GM12891 (cell line): ENCODE measurements at places on chromosomes 2 and 18.

GRCh38 chr2:230170532-230170931 lies 49.3 kb downstream of the SP110 start:
- DNase-seq = no peak

- DNase-seq = no peak
Observed at GRCh38 chr2:73268830-73269685, 15.2 kb downstream of the FBXO41 start.

DNA sequence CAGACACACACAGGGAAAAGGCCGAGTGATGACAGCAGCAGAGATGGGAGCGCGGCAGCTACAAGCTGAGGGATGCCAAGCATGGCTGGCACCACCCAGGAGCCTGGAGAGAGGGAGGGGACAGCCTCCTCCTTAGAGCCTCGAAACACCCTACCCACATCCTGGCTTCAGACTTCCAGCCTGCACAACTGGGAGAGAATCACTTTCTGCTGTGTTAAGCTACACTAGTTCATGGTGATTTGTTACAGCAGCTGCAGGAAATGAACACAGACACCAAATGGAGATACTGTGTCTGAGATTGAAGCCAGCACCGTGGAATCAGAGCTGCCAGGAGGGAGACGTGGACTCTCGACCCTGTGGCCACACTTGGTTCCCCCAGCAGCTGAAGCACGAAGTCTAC lies 27.5 kb upstream of the FOSL2 start:
- DNase-seq = no peak

GRCh38 chr2:11889101-11889850 lies 142.8 kb downstream of the LPIN1 start:
- DNase-seq = no peak

DNA sequence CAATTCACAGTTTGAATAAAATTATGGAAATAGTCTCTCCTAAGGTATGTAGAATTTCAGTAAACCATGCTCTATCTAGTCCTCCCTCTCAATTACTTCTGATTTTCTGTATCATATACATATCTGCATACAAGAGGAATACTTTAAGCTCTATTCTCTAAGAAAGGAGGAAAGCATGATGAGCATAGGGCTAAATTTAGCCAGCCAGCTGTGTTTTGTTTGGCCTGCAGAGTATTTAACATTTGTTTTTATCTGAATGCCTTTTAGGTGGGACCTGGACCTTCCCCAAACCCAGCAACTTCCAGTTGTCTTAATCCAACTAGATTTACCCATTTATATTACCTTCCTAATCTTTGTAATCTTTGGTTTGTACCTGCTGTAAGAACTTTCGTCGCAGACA lies 42.2 kb upstream of the FAM117B start:
- DNase-seq = no peak

- DNase-seq = no peak
Observed at GRCh38 chr2:11738589-11739436, 7.6 kb upstream of the LPIN1 start.

DNA sequence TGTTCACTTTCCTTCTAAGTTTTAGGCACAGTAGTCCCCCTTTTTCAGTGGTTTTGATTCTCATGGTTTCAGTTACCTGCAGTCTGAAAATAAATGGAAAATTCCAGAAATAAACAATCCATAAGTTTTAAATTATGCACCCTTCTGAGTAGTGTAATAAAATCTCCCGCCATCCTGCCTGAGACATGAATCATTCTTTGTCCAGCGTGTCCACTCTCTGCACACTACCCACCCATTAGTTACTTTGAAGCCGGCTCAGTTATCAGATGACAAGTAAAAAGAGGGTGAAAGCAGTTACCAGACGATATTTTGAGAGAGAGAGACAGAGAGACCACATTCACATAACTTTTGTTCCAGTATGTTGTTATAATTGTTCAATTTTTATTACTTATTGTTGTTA lies 400.5 kb downstream of the TMX3 start:
- DNase-seq = no peak

DNA sequence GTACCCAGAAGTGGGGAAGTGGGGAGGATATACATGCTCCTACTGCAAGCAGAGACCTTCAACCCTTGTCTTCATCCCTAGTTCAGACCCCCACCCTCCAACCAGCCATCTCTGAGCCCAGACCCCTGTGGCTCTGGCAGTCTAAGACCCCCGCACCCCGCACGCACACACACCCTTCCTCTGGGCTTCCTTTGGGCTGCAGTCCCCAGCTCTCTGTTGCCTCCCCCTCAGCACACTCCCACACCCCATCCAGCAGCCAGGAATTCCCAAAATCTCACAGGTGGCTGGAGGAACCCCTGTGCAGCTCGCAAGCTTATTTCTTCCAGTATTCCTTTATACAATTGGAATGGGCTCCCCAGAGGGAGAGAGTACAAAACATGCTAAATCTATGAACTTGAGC lies 13.9 kb upstream of the GYPC start:
- DNase-seq = no peak

GRCh38 chr18:48815581-48816324 lies 135.0 kb downstream of the SMAD7 start:
- DNase-seq = no peak

- no peak for DNase-seq
Observed at GRCh38 chr2:96353032-96353561, 17.5 kb downstream of the NCAPH start.

DNA sequence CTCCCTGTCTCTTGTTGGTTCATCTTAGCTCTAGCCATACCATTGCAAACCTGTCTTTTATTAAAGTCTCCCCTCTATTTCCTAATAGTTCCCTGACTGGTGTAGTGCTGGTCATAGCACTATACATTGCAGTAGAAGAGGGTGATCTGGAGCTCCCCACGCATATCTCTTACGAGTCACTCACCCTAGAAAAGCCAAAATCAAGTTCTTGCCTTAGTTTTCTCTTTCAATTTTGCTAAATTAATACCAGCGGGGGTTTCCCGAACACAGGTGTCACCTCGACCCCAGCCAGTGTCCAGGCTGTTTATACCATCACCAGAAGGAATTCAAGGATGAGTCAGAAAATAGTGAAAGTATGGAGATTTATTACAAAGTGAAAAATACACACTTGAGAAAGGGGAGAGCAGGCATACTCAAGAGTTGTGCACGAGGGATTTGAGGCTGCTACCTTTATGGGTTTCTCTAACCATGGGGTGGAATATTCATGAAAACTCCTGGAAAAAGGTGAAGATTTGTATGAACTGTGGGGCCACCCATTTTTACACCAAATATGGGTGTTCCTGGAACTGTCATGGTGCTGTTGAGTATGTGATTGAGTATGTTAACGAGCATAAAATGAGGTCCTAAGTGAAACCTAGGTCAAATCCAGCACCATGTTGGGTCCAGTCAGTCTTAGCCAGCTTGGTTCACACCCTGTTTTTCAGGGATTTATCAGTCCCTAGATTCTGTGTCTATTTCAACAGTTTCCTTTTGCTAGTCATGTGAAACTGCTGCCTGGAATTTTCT lies 20.2 kb downstream of the PROKR1 start:
- DNase-seq = no peak

- DNase-seq = no peak
Observed at GRCh38 chr18:63986885-63987284, 17.0 kb downstream of the SERPINB8 start.

DNA sequence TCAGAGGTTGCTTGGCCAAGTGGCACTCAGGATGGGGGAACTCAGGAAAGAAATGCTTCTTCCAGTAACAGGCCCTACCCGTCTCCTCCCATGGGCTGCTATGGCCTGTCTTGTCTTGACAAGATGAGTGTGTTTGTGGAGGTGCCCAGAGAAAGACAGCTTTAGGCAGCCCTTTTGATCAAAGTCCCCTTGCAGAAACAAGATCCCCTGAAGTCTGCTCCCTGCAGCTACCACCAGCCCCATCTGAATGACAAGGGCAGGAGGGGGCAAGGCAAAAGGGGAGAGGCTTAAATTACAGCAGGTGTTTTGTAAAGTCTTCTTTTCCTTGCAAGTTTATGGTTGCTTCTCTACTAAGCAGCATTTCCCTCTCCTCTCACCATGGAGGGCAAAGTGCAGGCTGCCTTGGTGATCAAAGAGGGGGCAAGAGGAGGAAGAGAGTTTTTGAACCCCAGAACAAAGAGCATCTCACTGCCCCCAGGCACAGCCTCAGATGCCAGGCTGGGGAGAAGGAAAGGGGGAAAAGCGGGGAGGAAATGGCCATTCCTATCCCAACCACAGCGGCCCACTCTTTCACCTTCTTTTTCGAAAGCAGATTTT lies 6.7 kb downstream of the EVA1A start:
- no peak for DNase-seq

- peak; percentile 65 for DNase-seq
Observed at GRCh38 chr2:10493634-10494281, 45.6 kb upstream of the ODC1 start.

DNA sequence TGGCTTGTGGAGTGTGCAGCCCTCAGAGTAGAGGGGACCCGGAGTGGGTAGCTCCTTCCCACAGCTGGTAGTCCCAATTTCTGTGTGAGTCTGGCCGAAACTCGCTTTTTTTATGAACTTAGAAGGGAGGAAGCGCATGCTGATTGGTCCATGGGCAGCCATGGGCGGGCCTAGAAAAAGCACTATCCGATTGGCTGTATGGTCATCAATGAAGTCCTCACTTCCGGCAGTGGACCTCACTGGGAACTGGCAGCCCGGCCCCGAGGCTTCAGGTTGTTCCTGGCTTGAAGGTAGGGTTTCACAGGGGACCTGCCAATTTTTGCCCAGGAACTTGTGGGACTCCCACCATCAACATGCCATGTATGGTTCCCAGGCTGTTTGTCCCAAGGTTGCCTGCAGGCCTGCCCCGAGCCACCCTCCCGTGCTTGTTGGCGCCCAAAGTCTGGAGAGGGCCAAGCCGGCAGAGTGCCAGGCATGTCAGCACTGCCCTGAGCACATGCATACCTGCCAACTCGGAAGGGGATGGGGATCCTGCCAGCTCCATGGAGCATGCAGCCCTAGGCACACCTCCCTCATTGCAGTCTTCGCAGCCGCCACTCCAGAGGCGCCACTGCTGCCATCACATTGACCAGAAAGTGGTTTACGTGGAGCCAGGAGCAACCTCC lies 98.5 kb downstream of the ATP9B start:
- no peak for DNase-seq

DNA sequence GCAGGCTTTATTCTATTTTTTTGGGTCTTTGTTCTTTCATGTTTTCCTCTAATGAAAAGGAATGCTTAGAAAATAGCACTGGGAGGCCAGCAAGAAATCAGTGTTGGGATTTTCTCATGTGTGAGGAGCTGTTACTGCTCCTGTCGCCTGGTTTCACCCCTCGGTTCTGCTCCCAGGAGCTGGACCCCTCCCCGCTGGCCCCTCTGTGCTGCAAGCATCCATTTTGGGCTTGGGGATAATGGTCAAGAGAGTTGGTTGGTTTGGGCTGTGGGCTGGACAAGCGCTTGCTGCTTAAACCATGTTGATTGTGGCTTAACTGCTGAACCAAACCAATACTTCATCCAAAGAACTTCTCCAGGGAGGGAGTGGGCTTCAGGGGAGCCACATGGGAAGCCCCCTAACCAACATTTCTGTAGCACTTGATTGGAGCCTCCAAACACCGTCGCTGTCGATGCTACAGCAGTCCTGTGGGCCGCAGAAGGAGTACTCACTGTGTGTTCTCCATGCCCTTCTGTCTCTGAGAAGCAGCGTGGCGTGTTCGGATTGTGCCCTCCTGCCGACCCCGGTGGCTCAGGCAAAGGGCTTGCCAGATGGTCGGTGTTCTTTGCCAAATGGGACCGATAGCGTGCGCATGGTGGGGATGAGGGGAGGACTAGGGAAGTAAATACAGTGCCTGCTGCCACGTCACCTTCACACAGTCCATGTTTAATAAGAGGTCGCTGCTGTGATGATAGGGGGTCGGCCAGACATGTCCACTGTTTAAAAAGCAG lies 40.0 kb downstream of the AGAP1 start:
- no peak for DNase-seq

DNA sequence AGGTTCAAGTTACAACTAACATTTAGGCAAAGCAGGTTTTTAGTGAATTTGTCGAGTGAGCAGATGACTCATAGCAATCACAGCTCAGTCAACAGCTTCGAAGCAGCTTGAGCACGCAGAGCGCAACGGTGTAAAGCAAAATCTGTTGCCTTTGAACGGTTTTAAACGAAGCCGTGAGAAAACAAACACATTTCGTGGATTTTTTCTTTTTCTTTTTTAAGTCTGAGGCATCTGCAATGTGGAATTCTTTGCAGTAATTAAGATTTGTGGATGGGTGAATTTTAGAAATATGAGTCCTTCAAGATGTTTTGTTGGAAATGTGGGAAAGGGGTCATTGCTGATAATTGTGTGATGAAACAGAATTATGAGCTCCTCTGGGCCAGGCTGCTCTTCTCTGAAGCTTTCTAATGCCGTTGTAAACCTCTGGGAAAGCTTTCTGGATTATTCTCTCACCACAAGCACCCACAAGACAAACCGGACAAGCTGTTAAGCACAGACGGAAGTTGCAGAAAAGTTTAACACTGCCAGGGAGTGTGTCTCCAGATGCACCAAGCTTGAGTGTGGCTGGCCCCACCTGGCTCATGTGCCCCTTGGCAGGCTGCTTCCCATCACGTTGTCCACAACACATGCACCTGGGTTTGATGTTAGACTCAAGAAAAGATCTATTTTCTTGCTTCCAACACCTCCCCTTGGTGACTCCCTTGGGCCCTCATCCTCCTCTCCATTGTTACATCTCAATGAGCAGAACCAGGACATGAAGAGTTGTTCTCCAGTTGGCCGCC lies 224.7 kb downstream of the ACKR3 start:
- no peak for DNase-seq

DNA sequence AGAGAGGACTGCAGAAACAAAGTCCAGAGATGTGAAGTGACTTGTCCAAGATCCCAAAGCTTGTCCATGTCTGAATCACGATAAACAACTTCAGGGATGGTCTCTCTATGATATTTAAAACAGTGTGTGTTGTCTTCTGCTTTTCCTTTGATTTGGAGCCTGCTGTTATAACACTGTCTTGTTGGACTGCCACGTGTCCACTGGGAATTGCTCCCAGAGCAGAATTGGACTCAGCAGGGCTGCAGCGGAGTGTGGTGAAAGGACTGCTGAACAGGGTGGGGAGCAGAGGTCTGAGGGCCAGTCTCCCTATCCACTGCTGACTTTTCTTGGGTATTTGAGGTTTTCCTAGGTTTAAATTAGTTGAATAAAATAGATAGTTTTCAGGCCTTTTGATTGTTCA lies 68.3 kb downstream of the IL1R2 start:
- DNase-seq = no peak

DNA sequence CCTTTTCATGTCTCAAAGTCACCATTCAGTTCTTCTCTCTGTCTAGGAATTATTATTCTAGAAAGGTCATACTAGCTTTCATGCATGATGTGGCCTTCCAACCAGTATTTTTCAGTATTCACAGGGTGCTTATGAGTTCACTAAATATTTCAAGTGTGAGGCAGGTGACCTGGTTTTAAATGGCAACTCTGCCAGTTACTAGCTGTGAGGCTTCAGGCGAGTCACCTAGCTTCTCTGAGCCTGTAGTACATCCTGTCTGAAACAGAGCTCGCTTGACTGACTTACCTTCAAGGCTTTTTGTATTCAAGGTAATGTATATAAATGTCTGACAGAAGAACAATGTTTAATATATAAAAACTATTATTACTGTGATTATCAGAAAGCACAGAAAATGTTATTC lies 19.4 kb upstream of the ACVR1 start:
- no peak for DNase-seq

- DNase-seq = no peak
Observed at GRCh38 chr2:10169581-10169980, 47.0 kb downstream of the RRM2 start.

- DNase-seq = no peak
Observed at GRCh38 chr2:82985572-82986197, 1473.4 kb downstream of the SUCLG1 start.

- DNase-seq = no peak
Observed at GRCh38 chr2:171807119-171807518, 86.9 kb downstream of the SLC25A12 start.
